Memory B cell (primary cell): ENCODE measurements at places on chromosomes 5 and 9.
A peak's percentile ranks its signal among the peaks of the same experiment; 100 is the strongest.

DNA sequence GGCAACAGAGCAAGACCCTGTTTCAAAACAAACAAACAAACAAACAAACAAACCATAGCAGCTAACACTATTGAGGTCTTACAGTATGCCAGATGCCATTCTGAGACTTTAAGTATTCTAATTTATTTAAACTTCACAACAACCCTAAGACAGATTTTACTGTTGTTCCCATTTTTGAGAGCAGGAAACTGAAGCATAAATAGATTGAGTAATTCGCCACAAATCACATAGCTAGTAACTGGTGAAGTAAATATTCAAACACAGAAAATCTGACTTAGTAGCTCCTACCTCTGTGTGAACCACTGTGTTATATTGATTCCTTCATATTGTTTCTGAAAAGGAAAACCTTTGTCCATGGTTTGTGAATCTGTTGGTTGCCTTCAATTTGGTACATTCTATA, 98.4 kb downstream of the UNC13B start:
- DNase-seq, result no peak

DNA sequence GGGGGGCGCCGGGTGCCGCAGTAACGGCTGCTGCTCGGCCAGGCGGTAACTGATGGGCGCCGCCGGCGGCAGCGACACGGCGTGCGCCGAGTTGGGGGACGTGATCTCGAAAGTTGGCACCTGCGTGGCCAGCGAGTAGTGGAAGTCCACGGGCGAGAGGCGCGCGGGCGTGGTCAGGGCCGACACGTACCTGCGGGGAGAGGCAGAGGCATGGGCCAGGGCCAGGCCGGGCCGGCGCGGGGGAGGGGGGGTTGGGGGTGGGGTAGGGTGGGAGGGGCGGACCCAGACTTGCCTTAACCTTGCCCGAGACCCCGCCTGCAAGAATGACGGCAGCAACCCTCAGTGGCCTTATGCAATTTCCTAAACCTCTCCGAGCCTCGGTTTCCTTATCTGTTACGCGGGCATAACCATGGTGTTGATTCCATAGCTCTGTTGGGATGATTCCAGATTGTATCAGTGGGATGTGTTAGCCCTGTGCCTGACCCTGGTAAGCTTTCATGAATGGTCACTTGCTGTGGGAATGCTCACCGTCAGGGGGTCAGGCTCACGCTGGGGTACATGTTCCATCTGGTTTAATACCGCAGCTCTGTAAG, 53.0 kb downstream of the PSD2 start:
- DNase-seq, result no peak

DNA sequence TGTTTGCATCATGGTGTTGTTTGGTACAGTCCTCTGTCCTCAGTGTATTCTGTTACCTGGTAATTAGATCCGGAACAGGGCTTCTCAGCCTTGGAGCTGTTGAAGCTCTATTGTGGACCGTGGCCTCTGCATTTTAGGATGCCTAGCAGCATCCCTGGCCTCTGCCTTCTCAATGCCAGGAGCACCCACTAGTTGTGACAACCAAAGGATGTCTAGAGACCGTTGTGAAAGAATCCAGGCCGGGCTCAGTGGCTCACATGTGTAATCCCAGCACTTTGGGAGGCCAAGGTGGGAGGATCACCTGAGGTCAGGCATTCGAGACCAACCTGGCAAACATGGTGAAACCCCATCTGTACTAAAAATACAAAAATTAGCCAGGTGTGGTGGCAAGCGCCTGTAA, 159.6 kb downstream of the CACNA1B start:
- no peak for DNase-seq

- no peak for DNase-seq
Measured at GRCh38 chr9:36153746-36154145, 15.4 kb upstream of the CCIN start.

DNA sequence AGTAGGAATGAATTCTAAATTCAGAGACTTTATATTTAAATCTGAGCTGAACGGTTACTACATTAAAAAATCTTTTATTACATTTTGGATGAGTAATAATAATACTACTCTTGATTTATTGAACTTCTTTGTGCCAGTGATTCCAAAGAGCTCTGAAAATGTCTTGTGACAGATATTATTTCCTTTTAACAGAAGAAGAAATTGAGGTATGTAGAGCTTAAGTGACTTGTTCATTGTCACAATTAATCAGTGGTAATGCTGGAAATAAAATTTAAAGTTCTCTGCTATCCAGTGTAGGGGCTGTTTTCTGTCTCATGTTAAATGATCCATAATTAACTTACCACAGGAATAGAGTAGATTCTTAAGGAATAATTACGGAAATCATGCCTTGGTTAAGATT, 335.3 kb downstream of the KIAA0825 start:
- DNase-seq, result no peak

DNA sequence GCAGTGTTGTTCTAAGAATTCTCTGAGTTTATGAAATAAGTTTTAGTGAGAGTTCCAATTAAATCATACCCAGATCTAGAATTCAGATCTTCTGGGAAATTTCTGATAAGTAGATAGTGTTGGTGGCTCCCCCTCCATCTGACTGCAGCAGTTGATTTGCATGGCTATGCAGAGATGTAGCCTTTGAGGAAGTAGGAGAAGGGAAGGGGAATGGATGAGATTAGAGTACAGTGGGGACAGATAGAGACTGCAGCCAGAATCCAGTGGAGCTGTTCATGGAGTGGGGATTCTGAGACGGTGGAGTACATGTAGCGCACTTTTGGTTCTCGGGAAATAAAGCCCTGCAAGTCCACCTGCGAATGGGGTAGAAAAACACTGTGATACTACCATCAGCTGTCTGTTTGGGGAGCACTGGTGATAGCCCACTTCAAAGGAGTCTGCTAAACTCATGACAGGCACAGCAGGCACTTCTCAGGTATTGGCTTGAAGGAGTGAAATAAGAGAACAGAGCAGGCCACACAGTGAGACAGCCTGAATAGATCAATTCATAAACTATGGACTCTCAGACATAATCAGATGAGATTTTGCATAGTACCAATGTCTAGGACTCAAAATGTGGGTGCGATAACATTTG, 96.8 kb downstream of the ALDH1A1 start:
- DNase-seq, result no peak

- DNase-seq, result no peak
Measured at GRCh38 chr9:112575107-112575506, 88.5 kb downstream of the KIAA1958 start.

DNA sequence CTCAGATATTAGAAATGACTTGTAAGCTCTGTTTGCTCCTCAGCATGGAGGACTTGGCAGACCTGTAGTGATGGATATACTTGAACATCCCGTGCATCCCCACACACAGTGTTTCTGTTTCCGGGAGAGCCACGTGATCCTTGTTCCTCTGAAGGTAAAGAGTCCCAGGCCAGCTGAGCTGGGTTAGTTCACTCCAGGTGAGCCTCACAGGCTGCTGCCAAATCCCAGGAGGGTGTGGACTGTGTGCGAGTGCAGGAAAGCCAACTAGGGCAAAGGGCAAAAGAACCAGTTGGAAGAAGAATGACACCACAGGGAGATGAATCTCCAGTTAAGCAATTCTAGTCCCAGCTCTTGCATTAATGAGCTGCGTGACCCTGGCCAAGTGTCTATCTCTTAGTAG, 10.4 kb upstream of the TOMM5 start:
- no peak for DNase-seq

- DNase-seq, result no peak
Measured at GRCh38 chr9:81372628-81373191, 316.6 kb downstream of the TLE1 start.

GRCh38 chr9:126578029-126578428, 35.7 kb upstream of the LMX1B start:
- no peak for DNase-seq

- DNase-seq, result no peak
Measured at GRCh38 chr9:5042661-5043178, 57.6 kb downstream of the JAK2 start.

GRCh38 chr5:17373406-17373805, 124.6 kb upstream of the TAF11L2 start:
- DNase-seq, result no peak

DNA sequence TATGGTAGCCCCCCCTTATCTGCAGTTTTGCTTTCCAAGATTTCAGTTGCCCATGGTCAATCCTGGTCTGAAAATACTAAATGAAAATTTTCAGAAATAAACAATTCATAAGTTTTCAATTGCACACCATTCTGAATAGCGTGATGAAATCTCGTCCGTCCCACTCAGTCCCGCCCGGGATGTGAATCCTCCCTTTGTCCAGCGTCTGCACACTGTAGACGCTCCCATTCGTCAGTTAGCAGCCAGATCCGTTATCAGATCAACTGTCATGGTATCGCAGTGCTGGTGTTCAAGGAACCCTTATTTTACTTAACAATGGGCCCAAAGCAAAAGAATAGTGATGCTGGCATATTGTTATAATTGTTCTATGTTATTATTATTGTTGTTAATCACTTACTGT, 98.6 kb downstream of the TMEM215 start:
- no peak for DNase-seq

GRCh38 chr5:34606101-34606500, 50.0 kb upstream of the RAI14 start:
- DNase-seq, result no peak

- DNase-seq, result no peak
Measured at GRCh38 chr5:121218086-121218485, 633.6 kb upstream of the FTMT start.

GRCh38 chr5:57778501-57779091, 296.0 kb upstream of the ACTBL2 start:
- no peak for DNase-seq

- no peak for DNase-seq
Measured at GRCh38 chr5:152397581-152397980, 7.5 kb downstream of the NMUR2 start.

DNA sequence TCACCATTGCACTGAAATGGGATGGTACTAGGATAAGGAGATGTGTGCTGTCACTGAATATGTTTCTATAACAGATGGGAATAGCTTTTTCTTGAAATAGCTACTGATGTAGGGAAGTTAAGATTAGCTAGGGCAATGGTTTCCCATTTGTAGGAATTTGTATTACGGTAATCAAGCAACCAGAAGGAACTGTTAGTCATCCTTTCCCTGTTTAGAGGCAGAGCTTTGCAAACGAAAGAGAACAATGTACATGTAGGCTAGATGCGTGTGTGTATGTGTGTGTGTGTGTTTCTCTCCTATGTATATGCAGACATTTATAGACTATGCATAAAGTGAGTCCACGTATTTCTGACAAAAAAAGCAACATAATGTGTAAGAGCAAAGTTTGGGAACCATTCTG, 171.9 kb upstream of the GRIA1 start:
- DNase-seq, result no peak

GRCh38 chr9:124297551-124297901, 39.8 kb downstream of the NEK6 start:
- DNase-seq, result no peak

DNA sequence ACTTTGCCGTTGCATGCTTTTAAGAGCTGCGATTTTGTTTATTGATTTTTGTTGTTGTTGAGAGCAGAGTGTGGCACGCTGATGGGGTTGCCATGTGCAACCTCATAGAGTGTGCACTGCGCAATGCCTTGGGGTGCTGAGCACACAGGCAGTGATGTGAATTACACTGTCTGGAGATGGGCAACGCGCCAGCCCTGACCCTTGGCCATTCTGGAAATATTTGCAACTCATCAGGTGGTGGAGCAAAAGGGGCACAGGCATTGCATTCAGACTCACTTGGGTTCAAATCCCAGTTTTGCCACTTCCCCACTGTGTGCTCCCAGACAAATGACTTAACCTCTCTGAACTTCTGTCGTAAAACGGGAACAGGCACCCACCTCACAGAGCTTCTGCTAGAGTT, 25.6 kb downstream of the DUSP1 start:
- DNase-seq, result no peak

DNA sequence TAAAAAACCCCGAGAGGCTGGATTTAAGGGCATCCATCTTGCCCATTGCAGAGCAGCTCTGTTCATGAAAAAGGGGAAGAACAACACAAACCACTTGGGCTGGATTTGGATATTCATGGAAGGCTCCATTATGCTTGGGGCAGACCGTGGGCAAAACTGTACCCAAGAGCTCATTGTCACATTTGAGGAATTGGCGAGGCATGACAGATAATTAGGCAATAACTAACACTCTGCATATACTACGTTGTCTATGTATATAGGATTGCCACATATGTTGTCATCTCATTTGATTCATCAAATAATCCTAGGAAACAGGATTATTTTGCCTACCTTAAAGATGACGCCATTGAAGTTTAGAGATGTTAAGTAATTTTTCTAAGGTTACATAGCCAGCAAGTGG, 255.4 kb downstream of the SMARCA2 start:
- DNase-seq, result no peak

GRCh38 chr5:1506242-1507013, 17.3 kb downstream of the LPCAT1 start:
- no peak for DNase-seq

- no peak for DNase-seq
Measured at GRCh38 chr5:15521381-15522186, 21.6 kb downstream of the FBXL7 start.

- no peak for DNase-seq
Measured at GRCh38 chr9:93941493-93941892, 13.7 kb downstream of the BARX1 start.

GRCh38 chr5:17075236-17075635, 139.1 kb upstream of the MYO10 start:
- no peak for DNase-seq

GRCh38 chr5:103375863-103376591, 117.5 kb downstream of the MACIR start:
- DNase-seq, result no peak

DNA sequence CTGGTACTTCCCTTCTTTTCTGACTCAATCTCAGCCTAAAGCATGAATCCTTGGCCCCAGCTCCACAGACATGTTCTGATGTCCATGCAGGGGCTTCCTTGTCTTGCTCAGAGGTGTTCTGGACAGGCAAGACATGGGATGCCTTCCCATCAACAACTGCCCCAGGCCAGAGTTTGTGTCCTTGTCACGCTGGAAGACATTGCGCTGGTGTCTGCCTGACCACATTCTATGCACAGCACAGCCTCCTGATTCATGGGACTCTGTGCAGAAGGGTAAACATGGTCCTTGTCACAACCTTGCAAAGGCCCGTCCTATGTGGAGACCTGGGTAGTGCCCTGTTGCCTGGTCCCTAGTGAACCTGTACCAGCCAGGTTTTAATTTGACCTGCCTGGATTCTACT, 212.2 kb downstream of the FSTL4 start:
- peak; percentile 7 for DNase-seq

DNA sequence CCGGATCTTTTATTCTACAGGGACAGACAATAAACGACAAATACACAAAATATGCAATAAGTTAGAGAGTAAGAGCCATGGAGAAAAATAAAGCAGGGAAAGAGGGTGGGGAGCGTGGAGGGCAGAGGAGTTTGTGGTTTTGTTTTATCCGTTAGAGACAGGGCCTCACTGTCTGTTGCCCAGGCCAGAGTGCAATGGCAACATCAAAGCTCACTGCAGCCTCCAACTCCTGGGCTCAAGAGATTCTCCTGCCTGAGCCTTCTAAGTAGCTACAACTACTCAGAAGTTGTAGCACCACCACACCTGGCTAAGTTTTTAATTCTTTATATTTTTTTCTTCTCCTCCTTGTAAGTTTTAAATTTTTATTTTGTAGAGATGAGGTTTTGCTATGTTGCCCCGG, 54.5 kb upstream of the CTNNA1 start:
- DNase-seq, result no peak
